ENCODE measurements at places on chromosomes 2 and 18. TPM values are rescaled to one million over a fixed set of nuclear protein-coding genes. Genes with fewer than 3 reads are reported as not detected.

DNA sequence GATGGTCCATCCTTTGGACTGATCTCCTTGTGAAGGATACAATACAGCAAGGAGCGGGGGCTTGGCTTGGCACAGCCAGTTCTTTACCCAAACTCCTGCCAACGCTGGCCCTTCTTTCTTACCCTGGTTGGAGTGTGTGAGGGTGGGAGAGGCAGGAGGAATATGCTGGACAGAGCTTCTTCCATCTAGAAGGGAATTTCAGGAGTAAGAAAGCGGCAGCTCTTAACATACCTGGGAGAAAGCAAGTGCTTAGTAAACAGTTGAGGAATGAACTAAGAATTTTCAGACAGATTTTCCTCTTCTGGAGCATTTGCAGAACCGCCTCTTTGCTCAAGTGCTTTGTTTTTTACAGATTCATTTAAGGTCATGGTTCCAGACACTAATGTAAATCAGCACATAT lies 72.8 kb downstream of the NEDD4L start:
- H3K27me3 ChIP-seq, result no peaks in the 10 kb centered on the region
- DNase-seq, result no peak
- no peaks in the 10 kb centered on the region for H3K36me3 ChIP-seq
- peaks cover 11% of the 10 kb centered on the region for H3K4me1 ChIP-seq
- H3K27ac ChIP-seq, result no peak overlapping the region

- H3K36me3 ChIP-seq, result no peaks in the 10 kb centered on the region
- H3K4me1 ChIP-seq, result no peaks in the 10 kb centered on the region
- H3K27ac ChIP-seq, result no peak overlapping the region
- no peak overlapping the region for H3K4me3 ChIP-seq
These were observed 131.9 kb downstream of the SATB2 start for GRCh38 chr2:199325881-199326280.

- DNase-seq, result no peak
- H3K4me3 ChIP-seq, result no peak overlapping the region
- H3K27ac ChIP-seq, result no peak overlapping the region
- peaks cover 2% of the 10 kb centered on the region for H3K4me1 ChIP-seq
- H3K36me3 ChIP-seq, result no peaks in the 10 kb centered on the region
These were observed 70.7 kb downstream of the MYOM1 start for GRCh38 chr18:3148930-3149535.

- H3K27ac ChIP-seq, result peak overlapping the region; percentile 93
- peak overlapping the region; percentile 90 for H3K4me3 ChIP-seq
- H3K36me3 ChIP-seq, result peaks cover 25% of the 10 kb centered on the region
- no peak for DNase-seq
These were observed 56.6 kb upstream of the SLC1A4 start for GRCh38 chr2:64932371-64933216.

The GRP gene
- total RNA-seq, result not detected

The CIAO1 gene
- total RNA-seq, result 65.6 TPM

GRCh38 chr18:23260926-23261590 lies 125.8 kb downstream of the CABLES1 start:
- peaks cover 46% of the 10 kb centered on the region for H3K4me1 ChIP-seq
- peak overlapping the region; percentile 79 for H3K27ac ChIP-seq
- DNase-seq, result no peak
- peak overlapping the region; percentile 76 for H3K4me3 ChIP-seq
- H3K27me3 ChIP-seq, result no peaks in the 10 kb centered on the region

GRCh38 chr2:180196419-180196977 lies 189.4 kb upstream of the CWC22 start:
- H3K36me3 ChIP-seq, result no peaks in the 10 kb centered on the region
- H3K27me3 ChIP-seq, result peaks cover 3% of the 10 kb centered on the region
- H3K4me3 ChIP-seq, result no peak overlapping the region

DNA sequence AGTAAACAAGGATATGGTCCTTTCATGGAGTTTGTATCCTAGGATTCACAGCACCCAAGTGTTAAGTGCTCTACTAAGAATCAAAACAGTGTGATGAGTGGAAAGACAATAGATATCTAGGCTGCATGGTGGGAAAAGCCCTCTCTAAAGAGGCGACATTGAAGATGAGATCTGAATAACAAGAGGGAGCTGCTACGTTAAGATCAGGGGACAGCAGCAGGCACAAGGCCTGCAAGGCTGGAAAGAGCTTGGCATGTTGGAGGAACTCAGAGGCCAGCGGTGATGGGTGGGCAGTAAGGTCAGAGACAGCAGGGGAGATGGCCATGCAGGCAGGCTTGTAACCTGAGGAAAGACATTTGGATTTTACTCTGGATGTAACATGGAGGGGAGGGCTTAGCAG lies 177.5 kb downstream of the GFPT1 start:
- no peak overlapping the region for H3K27ac ChIP-seq
- no peaks in the 10 kb centered on the region for H3K36me3 ChIP-seq
- H3K4me3 ChIP-seq, result no peak overlapping the region
- no peak for DNase-seq
- peaks cover 8% of the 10 kb centered on the region for H3K27me3 ChIP-seq

DNA sequence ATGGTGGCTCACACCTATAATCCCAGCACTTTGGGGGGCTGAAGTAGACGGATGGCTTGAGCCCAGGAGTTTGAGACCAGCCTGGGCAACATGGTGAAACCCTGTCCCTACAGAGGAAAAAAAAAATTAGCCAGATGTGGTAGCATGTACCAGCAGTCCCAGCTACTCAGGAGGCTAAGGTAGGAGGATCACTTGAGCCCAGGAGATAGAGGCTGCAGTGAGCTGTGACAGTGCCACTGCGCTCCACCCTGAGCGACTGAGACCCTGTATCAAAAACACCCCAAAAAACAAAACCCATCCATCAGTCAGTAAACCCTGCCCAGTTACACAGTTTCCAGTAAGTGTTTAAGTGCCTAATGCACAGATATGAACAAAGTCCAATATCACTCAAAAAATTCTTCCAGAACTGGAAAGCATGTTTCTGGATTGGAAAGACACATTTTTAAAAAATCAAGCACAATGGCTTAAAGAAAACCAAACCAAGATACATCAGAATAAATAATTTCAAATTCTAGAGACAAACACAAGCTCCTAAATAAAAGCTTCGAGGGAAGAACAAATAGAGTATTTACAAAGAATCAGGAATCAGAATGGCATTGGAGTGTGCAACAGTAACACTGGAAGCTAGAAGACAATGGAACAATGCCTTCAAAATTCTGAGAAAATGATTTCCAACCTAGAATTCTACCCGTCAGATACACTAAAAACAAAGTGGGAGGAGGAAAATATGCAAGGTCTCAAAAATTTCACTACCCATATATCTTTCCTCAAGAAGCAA lies 72.4 kb downstream of the TLK1 start:
- DNase-seq, result no peak
- H3K27ac ChIP-seq, result no peak overlapping the region
- H3K27me3 ChIP-seq, result no peaks in the 10 kb centered on the region
- H3K36me3 ChIP-seq, result peaks cover 36% of the 10 kb centered on the region

The FTCDNL1 gene
- 1.5 TPM for total RNA-seq

- H3K4me1 ChIP-seq, result peaks cover 6% of the 10 kb centered on the region
- no peak overlapping the region for H3K4me3 ChIP-seq
- H3K27ac ChIP-seq, result no peak overlapping the region
- H3K27me3 ChIP-seq, result no peaks in the 10 kb centered on the region
- no peak for DNase-seq
These were observed 83.1 kb downstream of the FAM161A start for GRCh38 chr2:61770746-61771145.

The G6PC2 gene
- not detected for total RNA-seq

DNA sequence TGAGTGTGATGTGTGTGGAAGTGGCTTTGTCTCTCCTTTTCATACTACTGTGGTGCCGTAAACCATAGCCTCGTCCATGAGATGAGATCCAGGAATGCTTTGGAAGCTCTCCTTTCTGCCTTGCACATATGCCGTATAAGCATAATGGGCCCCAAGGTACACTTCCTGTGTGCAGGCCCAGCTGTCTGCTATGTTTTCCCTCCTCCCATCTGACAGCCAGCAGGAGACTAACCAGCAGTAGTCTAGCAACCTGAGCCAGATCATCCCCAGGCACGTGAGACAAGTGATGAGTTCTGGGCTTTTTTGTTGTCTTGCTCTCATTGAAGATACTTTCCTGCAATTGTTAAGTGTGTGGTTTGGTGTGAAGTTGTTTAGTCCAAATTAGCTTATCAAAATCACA lies 555.5 kb upstream of the LRRTM4 start:
- DNase-seq, result no peak
- no peaks in the 10 kb centered on the region for H3K27me3 ChIP-seq

The MEP1B gene
- 0.09 TPM for total RNA-seq

The GPR155 gene
- total RNA-seq, result 2.8 TPM

- no peaks in the 10 kb centered on the region for H3K4me1 ChIP-seq
- H3K36me3 ChIP-seq, result no peaks in the 10 kb centered on the region
- no peak overlapping the region for H3K27ac ChIP-seq
- no peaks in the 10 kb centered on the region for H3K27me3 ChIP-seq
These were observed 263.7 kb downstream of the SOX11 start for GRCh38 chr2:5955921-5956320.

The OR6B2 gene
- not detected for total RNA-seq

- no peak overlapping the region for H3K27ac ChIP-seq
- H3K36me3 ChIP-seq, result peaks cover 81% of the 10 kb centered on the region
- DNase-seq, result no peak
- no peaks in the 10 kb centered on the region for H3K27me3 ChIP-seq
- H3K4me3 ChIP-seq, result no peak overlapping the region
These were observed 31.8 kb downstream of the DDX1 start for GRCh38 chr2:15623481-15623796.

DNA sequence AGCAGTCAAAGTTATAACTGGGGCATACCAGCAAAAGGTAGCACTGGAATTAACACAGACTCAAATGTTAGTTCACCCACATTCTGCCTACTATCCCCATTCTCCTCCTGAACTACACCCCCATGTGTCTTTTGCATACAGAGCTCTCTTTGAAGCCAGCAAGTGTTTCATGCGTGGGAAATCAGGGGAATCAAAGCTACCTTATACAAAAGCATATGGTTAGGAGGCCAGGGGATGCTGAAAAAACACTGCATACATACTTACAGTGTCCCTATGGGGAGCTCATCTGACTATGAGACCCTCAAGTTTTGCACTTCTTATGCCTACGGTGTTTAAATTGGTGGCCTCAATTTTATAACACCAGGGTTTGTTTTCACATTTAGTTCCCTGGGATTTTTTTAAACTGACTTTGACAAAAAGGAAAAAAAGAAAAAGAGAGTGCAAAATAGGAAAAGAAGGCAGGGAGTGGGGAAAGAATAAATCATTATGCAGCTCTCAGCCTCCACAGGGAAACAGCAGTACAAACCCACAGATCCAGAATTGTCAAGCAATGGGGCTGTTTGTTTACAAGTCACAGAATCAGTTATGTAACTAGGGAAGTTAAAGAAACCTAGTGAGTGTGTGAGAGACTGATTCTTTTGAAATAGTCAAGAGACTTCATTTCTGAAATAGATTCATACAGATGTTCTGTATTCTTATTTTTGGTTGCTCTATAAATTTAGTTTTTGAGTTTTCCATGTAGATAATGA lies 20.1 kb upstream of the PPP3R1 start:
- no peak overlapping the region for H3K27ac ChIP-seq
- no peaks in the 10 kb centered on the region for H3K27me3 ChIP-seq
- no peaks in the 10 kb centered on the region for H3K36me3 ChIP-seq
- H3K4me1 ChIP-seq, result no peaks in the 10 kb centered on the region
- no peak for DNase-seq
- H3K4me3 ChIP-seq, result no peak overlapping the region

The PPP1R1C gene
- not detected for total RNA-seq

GRCh38 chr2:104852090-104852666 lies 1.7 kb upstream of the POU3F3 start:
- no peak for DNase-seq
- H3K36me3 ChIP-seq, result peaks cover 1% of the 10 kb centered on the region
- peaks cover 35% of the 10 kb centered on the region for H3K4me1 ChIP-seq
- H3K27me3 ChIP-seq, result peaks cover 70% of the 10 kb centered on the region
- peak overlapping the region; percentile 50 for H3K27ac ChIP-seq

- DNase-seq, result no peak
- H3K4me1 ChIP-seq, result no peaks in the 10 kb centered on the region
- no peaks in the 10 kb centered on the region for H3K27me3 ChIP-seq
- no peak overlapping the region for H3K4me3 ChIP-seq
- H3K36me3 ChIP-seq, result no peaks in the 10 kb centered on the region
These were observed 1221.6 kb upstream of the NRXN1 start for GRCh38 chr2:52253416-52253980.

DNA sequence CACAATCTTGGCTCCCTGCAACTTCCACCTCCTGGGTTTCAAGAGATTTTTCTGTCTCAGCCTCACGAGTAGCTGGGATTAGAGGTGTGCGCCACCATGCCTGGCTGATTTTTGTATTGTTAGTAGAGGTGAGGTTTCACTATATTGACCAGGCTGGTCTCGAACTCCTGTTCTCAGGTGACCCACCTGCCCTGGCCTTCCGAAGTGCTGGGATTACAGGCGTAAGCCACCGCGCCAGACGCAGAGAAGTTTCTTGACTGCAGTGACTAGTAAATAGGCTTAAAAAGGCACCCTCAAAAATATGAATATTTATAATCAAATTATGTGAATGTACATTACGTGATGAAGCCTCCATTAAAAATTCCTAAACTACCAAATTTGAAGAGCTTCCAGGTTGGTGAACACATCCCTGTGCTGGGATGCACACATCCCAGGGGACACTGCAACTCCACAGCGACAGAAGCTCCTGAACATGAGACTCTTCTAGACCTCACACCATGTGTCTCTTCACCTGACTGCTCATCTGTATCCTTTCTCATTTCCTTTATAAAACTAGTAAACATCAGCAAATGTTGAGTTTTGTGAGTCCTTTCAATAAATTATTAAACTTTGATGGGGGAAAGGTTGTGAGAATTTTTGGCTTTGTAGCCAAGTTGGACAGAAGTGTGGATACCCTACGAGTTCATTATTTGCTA lies 203.3 kb upstream of the SPOPL start:
- H3K4me3 ChIP-seq, result no peak overlapping the region
- no peak for DNase-seq
- H3K27me3 ChIP-seq, result no peaks in the 10 kb centered on the region
- H3K4me1 ChIP-seq, result peaks cover 15% of the 10 kb centered on the region
- no peaks in the 10 kb centered on the region for H3K36me3 ChIP-seq

The CABLES1 gene
- total RNA-seq, result 34.6 TPM

GRCh38 chr2:239127513-239127912 lies 273.3 kb downstream of the HDAC4 start:
- H3K4me3 ChIP-seq, result no peak overlapping the region
- H3K4me1 ChIP-seq, result no peaks in the 10 kb centered on the region
- DNase-seq, result no peak

All from activated B cell treated with CpG ODN at 0.5 μM for 24 hours (primary cell).